Left lung (tissue), 14 donors: ENCODE measurements at places on chromosomes 7 and 10.

DNA sequence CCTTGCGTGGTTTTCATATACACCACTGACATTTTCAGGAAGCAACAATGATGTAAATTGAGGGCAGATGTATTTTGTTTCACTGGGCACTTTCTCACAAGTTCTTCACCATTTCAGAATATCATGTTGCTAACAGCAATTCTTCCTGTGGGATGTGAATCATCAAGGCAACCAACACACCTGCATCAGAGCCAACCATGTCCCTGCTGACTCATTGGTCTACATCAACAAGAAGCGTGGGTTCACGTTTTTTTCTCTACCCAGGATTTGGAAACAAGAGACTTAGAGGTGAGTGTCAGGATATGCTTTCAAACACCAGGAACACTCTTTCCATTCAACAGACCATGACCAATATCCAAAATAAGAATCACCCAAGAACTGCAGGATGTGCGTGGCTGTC is 203.9 kb downstream of the TEX36 start:
- DNase-seq = no peak

- no peak for DNase-seq
These were observed 48.6 kb downstream of the NCAPG2 start for GRCh38 chr7:158655931-158656441.

GRCh38 chr7:131603932-131604331 is 47.5 kb upstream of the PODXL start:
- no peak for DNase-seq

DNA sequence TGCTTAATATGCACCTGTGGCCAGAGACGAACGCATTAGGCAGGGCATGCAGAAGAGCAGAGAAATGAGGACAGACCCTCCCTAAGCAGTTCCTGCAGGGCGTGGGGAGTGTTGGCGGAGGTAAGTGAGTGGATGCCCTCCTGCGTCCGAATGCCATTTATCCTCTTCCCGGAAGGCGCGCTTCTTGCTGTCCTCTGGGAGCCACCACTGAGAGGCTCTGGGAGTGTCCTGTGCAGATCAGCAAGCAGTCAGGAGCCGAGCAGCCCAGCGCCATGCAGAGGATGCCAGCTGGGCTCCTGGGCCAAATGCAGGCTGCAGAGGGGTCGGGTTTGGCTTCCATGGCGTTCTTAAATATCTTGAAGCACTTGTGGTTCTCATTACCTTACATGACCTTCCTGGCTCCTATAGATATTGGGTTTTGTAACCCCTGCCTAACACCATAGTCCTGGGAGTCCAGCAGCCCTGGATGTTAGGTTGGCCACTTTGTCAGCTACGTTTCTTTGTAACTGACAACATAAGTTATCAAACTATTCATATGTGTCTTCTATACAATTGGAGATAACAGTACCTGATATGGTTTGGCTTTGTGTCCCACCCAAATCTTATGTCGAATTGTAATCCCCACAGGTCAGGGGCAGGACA is 30.0 kb upstream of the SLIT1 start:
- DNase-seq = no peak

- DNase-seq = no peak
These were observed 50.3 kb downstream of the ADCYAP1R1 start for GRCh38 chr7:31102151-31102972.

DNA sequence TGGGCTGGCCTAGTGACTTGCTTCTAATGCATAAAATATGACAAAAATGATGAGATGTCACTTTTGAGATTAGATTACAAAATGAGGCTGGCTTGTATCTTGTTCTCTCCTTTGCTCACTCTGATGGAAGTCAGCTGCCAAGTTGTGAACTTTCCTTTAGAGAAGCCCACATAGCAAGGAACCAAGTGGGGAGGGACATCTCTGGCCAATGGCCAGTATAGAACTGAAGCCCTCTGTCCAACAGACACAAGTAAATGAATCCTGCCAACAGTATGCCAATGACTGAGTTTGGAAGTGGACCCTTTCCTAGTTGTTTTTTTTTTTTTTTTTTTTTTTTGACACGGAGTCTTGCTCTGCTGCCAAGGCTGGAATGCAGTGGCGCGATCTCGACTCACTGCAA is 3.3 kb downstream of the ZC3HC1 start:
- no peak for DNase-seq

GRCh38 chr7:22255834-22256233 is 101.1 kb downstream of the RAPGEF5 start:
- peak; percentile 7 for DNase-seq

- no peak for DNase-seq
These were observed 32.1 kb upstream of the RHEB start for GRCh38 chr7:151551820-151552219.

DNA sequence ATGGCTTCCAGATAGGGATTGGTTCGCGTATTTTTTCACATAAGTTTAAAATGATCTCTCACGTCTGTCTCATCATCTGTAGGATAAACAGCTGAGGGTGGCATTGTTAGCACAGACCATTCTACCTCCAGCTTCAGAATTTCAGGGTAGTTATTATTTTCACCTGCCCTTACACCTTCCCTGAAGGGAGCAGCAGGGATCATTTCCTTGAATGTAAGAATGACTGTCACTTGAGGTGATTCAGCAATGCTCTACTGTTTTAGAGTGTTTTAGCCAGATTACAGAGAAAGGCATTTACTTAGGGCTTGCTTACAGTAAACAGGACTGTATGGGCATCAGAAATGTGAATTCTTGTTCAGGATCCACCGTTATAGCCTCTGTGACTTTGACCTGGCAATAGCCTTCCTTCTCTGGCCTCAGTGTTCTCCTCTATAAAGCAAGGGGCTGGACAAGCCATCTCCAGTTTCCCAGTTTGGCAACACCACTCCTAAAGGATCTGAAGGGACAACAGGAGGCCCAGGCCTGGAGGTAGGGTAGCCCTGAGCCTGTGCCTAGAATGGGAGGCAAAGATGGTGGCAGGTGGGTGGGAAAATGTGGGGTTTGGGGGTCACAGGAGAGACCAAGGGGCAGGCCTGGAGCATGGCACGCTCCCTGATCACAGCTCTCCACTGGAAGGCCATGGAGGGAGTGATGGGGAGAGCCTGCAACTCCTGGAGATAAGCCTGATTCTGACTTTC is 1.2 kb upstream of the IGFBP1 start:
- DNase-seq = no peak

GRCh38 chr7:107631588-107632491 is 28.8 kb upstream of the SLC26A4 start:
- no peak for DNase-seq

- DNase-seq = no peak
These were observed 541.2 kb downstream of the ETV1 start for GRCh38 chr7:13448243-13448642.

GRCh38 chr10:10456856-10457255 is 560.8 kb upstream of the CELF2 start:
- DNase-seq = no peak

- no peak for DNase-seq
These were observed 1.4 kb downstream of the ATRNL1 start for GRCh38 chr10:115094416-115095140.

- peak; percentile 35 for DNase-seq
These were observed 7.9 kb downstream of the MTURN start for GRCh38 chr7:30142710-30143109.

GRCh38 chr10:101736666-101737065 is 39.2 kb downstream of the FGF8 start:
- DNase-seq = no peak

GRCh38 chr10:70586348-70586930 is 16.1 kb downstream of the PRF1 start:
- DNase-seq = no peak

DNA sequence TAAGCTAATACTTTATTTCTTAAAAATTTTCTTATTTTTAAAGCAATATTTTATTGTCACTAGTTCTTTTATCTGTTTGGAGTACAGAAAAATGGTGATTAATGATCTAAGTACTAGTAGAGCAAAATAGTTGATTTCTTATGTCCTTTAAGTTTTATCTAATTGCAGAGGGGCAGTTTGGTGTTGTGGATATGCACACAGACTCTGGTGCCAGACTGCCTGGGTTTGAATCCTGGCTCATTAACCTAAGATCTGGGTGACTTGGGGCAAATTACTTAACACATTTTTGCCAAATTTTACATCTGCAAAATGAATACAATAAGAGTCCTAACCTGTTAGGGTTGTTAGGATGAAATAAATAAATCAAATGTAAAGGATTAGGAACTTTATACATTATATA is 10.7 kb upstream of the PRPS1L1 start:
- DNase-seq = no peak

DNA sequence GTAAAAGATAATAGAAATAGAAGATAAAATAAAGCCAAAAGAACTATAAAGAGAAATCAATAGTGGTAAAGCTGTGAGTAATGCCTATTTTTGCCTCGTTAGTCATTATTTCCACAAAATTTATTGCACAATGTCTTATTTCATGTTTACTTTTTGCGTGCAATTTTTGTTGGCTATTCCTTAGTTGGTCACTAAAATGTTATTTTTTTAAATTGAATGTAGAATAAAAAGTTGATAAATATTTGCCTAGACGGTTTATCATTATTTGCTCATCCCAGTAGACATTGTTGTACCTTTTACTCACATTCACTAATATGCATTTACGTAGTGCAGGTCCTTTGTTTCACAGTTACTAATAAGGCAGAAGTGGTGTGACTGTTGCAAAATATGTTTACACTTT is 227.8 kb upstream of the BMPER start:
- DNase-seq = no peak

GRCh38 chr10:110524859-110525232 is 27.1 kb downstream of the DUSP5 start:
- DNase-seq = no peak

DNA sequence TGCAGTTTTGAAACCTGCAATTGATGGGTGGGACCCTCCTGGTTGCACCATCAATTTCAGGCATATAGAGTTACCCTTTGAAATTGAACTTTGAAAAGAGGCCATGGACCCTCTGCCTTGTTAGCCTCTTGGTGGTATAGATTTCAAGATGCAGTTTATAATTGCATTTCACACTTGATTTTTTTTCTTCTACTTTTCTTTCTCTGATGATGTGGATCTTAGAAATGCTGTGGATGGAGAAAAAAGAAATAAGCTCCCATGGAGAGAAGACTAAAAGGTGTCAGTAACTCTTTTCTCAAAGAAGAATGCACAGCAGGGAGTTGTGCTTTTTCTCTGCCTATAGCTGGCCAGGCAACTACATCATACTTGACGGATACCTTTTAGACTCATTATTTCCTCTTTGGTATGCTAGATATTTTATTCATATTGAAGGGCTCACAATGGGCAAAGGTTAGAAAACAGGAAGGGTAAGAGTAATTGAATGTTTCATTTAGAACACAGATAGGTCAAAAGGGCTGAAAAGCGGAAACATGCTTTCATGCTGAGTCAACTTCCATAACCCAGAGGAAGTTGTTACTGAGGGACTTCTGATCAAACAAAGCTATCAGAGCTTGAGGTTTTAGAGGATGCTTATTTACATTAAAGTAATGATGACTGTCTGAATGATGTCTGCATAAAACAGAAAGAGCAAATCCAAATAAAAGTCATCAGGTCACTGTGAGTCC is 773.2 kb upstream of the LRRN3 start:
- no peak for DNase-seq

DNA sequence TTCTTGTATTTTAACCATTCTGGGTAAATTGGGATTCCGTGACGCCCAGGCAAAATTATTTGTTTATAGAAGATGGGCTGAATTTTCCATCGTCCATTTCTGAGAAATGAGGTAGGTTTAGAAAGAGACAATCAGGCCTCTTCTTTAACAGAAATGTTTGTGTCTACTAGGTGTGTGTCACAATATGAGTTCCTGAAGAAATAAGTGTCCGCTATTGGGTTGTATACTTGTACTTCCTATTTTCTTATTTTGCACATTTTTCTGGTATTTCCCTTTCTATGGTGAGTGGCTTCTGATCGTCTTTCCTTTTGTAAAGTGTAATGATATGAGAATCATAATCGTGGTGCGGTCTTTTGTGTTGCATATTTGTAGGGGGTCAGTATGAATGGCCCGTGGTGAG is 83.9 kb downstream of the TCF7L2 start:
- no peak for DNase-seq

GRCh38 chr7:33448035-33448434 is 318.7 kb downstream of the BBS9 start:
- no peak for DNase-seq

GRCh38 chr10:103098240-103098639 is 94.8 kb downstream of the NT5C2 start:
- DNase-seq = no peak

GRCh38 chr10:47361293-47361692 is 13.1 kb downstream of the RBP3 start:
- no peak for DNase-seq

- DNase-seq = no peak
These were observed 5.4 kb downstream of the FERD3L start for GRCh38 chr7:19139706-19140327.

DNA sequence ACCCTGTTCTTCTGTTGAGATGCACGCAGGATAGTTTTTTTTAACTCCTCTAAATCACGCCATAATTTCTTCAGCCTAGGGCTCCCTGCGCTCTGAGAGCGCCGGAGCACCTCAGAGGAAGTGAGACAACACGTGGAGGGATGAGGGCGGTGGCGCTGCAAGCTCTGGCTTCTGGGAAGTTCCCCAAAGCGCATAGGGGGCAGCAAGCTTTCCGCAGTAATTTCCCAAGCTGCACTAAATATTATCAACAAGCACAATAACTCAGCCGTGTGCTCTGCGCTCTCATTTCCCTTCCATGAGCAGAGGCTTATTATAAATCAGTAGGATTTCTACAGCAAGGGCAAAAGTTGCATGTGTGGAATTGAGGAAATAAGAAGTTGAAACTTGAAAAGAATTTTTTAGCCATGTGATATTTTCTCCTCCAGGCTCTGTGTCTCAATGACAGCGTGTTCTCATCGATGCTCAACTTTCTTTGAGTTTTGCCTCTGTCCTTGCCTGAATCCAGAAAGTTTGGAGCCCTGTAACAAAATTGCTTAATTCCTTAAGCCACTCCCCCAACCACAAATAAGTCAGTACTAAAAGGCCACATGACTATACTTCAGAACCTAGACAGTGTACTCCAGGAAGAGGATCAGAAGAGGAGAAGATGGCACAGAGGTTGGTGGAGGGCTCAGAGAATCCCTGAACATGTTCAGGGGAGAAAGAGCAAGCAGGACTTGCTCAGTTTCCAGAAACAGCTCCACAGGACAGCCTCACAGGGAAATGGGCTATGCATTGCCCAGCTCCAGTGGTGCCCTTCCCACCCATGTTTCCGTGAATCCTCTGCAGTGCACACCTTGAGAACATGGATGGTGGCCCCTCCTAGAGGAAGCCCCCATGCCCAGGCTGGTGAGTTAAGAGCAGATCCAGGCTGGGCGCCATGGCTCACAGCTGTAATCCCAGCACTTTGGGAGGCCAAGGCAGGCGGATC is 221.5 kb upstream of the GHITM start:
- peak; percentile 52 for DNase-seq

GRCh38 chr10:69435966-69436520 is 15.2 kb upstream of the TSPAN15 start:
- DNase-seq = no peak

DNA sequence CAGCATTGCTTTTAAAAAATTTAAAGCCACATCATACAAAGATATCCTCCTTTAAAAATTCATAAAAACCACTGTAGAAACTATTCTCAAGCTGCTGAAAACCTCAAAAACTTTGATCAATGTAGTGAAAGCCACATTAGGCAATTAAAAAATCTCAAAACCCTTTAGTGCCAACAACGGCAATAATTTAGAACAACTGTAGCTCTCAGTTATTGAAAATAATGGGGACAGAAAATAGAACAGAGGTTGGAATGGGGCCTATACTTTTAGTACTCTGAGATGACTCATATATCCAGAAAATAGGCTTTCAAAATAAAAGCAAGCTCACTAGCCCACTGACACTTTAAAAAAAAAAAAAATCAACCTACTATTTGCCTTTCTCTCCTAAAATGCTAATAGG is 87.5 kb downstream of the GSAP start:
- DNase-seq = no peak

GRCh38 chr10:113234481-113234880 is 284.4 kb downstream of the TCF7L2 start:
- no peak for DNase-seq
